ENCODE measurements at places on chromosomes 6 and 20.

DNA sequence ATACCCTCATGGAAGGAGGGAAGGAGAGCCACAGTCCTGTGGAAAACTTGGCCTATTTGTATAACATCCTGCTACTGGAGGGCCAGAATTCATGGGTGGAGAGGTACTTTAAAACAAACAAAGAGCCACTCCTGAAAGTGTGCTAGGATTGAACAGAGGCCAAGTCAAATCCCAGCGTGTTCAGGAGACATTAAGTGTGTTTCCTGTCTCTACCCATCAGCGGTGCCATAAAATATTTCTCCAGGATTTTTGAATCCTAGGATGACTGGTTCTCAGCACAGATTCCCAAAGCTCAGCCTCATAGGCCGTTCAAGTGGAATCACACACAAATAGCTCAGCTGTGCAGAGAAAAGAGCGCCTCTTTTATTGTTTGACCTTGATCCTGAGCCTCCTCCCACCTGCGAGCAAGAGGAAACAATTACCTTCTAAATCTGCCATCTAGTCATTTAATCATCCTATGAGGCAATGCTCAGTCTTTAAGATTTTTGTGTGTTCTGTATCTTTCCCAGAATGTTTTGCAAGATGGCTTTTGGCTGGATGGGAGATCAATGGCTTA is 31.8 kb upstream of the RALGAPA2 start:
- no peak for DNase-seq

GRCh38 chr6:102022803-102023202 is 629.3 kb downstream of the GRIK2 start:
- no peak for DNase-seq

- no peak for DNase-seq
These were observed 182.2 kb downstream of the COL12A1 start for GRCh38 chr6:75023634-75024033.

DNA sequence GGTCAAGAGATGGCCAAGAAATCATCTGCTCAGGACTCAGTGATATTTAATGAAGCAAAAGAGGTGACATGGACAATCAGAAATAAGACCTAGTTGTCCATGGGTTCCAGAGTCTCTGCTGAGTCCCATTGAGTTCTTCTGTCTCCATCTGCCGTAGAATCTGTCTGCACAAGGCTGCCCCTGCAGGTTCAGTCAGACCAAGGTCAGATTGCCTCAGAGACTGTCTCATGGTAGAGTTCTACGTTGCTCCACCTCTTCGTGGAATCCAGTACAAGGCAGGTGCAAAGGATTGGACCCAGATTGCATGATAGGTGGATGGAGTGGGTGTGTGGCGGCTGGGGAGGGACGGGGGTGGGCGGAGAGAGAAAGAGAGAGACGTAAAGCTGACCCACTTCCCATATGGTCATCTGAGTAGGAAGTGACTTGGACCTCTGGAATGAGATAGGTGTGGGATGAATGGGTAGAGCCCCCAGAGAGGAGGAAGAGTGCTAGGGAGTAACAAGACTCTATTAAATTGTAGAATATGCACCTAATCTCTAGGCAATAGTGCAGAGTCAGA is 75.3 kb downstream of the SOBP start:
- DNase-seq = no peak

DNA sequence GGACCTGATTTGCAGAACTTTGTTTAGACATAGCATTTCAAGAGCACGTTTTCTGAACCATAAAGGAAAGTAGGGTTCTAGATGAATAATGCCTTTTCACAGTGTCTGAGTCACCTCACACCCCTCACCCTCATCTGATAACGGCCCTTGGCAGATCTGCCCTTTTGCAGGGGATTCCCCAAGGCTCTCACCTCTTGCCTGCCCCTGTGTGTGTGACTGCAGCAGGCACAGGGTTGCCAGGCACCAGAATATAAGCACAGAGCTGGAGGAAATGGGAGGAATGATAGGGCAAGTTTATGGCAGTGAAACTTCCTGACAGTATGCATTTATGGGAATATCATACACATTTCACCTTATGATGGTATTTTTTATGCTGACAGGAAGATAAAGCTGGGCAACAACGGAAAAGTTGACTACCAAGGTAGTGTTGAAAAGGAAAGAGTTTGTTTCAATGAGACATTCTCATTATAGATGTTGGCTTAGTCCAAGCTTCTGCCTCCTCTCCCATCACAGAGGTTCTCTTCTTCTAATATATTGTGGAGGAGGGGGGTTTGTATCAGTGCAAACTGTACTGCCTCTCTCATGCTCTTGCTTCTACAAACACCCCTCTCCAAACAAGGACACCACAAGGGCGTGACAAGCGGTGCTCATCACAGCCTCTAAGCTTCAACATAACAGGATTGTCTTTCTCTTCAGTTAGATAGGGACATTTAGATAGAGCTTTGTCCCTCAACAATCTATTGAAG is 101.5 kb upstream of the BACH2 start:
- peak; percentile 47 for DNase-seq

DNA sequence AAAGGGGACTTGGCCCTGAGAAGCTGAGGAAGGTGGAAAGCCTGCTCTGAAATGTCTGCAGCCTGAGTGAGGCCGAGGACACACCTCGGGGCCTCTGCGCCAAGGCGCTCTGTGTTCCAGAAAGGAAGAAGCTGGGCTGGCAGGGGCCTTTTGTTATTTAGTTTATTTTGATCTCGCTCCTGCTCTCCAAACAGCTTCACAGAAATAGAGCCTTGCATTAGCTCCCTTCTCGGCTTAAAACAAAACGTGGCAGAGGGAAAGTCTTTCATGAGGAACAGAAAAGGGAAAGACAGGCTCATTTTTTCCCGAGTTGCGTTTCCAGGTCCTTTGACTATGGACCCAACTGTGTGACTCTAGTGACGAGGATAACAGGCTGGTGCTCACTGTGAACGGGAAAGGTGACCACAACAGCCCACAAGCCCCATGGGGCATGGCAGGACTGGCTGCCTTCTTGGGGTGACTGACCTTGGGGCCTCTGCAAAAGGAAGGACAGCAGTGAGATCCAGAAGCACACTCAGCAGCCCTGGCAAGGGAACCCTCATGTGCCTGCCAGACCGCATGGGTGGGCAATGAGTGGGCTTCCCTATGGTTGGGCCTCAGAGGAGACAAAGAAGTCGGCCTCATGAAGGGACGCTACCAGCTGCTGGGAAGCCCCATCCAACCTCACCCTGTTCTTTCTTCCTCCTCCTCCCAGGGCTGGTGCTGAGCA is 18.7 kb downstream of the LEMD2 start:
- DNase-seq = no peak

DNA sequence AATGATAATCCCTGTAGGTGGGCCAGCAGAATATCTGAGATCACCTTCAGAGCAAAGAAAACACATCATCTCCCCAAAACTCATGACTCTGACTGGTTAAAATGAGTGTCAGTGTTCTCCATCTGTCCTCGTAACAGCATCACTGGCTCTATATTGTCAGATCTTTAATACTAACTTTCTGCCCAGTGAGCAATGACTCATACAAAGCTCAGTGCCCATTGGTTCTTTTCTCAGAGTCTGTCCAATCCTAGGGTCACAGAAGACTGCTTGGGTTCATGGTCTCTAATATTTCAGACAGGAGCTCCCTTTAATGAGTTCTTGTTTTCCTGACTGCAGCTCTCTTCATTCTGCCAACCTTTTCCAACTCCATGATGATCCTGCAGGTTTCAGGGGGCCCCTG is 36.4 kb downstream of the HLA-DPB1 start:
- DNase-seq = no peak

DNA sequence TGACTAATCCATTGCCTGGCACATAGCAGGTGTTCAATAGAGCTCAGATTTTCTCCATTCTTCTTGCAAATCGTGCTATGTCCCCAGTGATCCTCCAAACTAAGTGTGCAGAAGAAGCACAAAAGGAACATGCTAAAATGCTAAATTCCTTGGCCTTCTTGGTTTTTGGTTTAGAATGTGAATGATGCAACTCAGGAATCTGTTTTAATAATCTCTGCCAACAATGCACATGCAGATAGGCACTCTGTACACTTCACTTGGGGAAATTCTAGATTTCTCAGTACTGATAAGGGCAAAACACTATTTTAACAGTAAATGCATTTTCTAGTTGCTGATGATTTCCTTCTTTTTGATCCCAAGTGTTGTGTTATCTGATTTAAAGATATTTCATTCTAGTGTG is 35.2 kb downstream of the SLC22A1 start:
- DNase-seq = no peak

- DNase-seq = no peak
These were observed 363.5 kb downstream of the SYNE1 start for GRCh38 chr6:152273638-152274037.

DNA sequence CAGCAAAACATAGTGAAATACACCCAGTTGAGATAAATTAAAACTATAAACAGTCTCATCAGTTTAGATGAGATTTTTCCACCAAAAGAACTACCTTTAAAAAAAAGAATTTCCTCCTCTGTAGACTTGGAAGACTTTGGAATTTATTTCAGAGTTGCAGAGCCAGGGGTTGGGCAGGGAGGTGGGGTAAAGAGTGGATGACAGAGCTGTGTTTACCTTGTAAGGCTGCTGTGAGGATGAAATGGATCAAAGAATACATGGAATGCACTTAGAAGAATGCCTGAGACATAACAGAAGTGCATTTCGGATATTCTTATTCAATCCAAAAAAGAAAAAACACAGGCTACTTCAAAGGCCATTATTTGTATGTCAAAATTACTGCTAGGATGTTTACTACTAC is 6.4 kb upstream of the LY86 start:
- DNase-seq = no peak

DNA sequence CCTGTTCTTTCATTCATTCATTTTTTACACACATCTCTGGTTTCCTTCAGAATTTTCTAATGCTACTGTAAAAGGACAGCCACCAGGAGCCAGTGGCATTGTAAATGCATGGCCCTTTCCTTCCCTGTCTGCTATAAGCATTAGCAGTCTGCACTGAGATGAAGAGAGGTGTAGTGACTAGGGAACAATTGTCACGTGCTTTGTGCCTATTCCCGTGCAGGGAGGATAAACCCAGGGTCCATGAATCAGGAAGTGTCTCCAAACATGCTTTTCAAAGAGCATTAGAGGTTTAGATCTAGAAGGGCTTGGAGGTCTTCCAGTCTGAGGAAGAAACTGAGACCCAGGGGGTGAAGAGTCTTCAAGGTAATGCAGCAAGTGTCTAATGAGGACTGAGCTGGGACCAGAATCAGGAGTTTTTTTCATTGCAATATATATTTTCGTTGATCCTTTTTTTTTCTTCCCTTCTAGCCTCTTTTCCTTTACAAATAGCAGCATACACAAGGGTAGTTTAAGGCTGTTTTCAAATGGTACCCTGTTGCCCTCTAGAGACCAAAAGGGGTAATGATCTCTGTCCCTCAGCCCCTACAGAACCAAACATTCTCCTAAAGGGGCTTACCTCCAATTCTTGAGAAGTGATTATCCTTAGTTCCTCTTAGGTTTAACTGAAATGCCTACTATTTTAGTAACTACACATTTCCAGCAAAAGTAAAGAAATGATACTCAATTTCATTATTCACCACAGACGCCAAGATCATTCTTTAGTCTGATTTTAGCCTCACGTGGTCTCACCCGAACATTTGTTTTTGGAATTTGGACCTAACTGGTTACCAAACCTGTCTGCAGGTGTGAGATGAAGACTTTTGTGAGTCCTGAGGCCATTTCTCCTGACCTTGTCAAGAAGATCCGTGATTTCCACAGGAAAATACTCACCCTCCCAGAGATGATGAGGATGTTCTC is 6.6 kb downstream of the TRIM15 start:
- no peak for DNase-seq

DNA sequence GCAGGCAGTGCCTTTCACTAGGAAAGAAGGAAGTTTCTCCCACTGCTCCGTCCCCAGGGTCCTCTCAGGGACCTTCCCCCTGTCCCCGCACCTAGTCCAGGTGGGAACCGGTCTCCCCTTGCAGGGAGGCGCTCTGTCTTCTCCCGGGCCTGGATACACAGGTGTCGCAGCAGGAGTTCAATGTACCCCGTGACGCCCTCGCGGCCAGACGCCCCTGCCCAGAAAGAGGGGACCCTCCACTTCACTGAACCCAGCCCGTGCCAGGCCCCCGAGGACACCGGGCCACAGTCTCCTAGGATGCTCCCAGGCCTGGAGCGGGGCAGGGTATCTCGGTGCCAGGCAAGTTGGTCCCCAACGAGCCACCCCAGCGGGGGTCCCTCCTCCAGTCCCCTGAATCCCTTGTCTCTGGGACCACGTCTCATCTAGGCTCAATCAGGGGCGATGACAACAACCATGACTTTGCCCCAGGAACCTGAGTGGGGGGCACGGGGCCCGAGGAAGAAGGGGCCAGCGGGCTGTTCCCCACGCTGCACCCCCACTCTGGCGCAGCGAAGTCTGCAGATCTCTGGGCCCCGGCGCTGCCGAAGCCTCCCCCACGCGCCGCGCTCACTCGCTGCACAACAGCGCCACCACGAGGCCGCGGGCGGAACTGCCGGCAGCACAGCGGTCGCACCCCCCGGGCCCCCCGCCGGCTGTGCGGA is 103.0 kb downstream of the EDN3 start:
- DNase-seq = peak; percentile 64

GRCh38 chr20:58137651-58138265 is 90.7 kb downstream of the ANKRD60 start:
- DNase-seq = no peak
